ENCODE measurements at places on chromosomes 5 and 9.

DNA sequence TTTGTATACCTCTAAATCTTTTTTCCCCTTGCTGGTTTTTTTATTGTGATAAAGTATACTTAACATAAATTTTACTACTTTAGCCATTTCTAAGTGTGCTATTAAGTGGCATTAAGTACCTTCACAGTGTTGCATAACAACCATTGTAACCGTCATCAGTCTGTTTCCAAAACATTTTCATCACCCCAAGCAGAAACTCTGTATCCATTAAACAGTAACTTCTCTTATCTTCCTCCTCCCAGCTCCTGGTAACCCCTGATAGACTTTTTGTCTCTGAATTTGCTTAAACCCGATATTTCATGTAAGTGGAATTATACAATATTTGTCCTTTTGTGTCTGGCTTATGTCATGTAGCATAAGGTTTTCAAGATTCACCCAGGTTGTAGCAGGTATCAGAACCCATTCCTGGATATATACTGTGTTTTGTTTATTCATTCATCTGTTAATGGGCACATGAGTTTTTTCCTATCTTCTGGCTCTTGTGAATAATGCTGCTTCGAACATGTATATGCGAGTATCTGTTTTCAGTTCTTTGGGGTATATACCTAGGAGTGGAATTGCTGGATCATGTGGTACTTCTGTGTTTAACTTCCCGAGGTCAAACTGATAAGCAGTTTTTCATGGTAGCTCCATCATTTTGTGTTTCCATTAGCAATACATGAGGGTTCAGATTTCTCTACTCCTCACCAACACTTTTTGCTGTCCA is 66.4 kb downstream of the EHMT1 start:
- DNase-seq = no peak

DNA sequence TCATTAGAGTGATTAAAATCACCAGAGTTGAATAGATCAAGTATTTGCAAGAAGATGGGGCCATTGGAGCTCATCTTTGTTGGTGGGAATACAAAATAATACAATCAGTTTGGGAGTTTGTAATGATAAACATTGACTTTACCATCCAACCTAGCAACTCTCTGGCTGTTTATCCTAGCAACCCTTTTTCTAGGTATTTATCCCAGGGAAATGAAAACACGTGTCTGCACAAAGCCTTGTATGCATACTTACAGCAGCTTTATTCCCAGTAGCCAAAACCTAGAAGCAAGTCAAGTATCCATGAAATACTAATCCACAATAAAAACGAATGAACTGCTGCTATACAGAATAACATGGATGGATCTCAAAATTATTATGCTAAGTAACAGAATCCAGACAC is 152.7 kb upstream of the DAB2 start:
- no peak for DNase-seq

- no peak for DNase-seq
These were observed 56.2 kb upstream of the TRAF1 start for GRCh38 chr9:120982836-120983235.

DNA sequence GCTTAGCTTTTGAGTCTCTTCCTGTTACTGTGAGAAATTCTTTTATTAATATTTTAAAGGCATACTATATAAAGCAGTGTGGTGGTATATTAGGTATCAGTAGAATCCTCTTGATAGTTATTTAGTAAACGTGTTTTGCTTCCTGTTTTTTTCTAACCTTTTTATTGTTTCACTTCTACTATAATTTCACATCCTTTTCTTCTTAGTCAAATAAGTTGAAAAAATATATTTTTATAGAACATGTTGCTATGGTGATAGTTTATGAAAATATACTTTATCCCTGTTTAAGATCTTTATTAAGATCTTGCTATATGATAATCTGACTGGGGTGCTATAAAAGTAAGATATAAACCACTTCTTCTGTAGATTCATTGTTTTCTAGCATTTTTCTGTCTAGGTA is 2.1 kb downstream of the POLK start:
- DNase-seq = no peak

- no peak for DNase-seq
These were observed 62.8 kb downstream of the CD180 start for GRCh38 chr5:67133776-67134175.

DNA sequence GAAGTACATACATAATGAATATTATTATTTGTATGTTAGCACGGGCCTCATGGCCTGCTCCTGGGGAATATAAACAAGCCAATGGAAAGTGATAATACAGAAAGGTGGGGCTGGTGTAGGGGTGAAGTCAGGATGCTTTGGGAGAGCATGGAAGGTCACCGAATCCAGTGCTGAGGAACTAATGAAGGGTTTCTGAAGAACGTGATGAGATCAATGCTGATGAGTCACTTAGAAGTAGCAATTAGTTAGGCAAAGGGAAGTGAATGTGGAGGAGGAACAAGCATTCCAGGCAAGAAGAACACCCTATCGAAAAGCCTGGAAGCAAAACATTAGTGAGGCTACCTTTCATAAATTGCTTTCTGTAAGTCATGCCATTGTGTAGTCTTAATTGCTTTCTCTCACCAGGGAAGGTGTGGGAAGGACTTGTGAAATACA is 2.1 kb downstream of the ANXA1 start:
- no peak for DNase-seq

- DNase-seq = no peak
These were observed 8.1 kb upstream of the COL5A1 start for GRCh38 chr9:134633362-134634142.

DNA sequence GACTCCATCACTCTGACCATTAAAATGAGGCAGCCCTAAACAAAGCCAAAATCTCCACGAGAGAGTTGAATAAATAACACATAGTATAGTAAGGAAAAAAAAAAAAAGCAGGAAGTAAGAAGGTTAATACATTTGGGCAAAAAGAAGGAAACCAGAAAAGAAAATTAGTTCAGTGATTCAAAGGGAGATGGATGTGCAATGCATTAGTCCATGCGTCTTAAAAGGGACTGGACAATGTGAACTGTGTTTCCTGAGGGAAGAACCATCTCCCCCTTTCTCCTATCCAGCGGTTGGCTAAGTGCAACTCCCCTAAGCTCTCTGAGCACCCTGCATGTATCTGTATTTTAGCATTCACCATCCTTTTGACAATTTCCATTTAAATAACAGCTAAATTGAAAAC is 1.4 kb downstream of the ANKRA2 start:
- DNase-seq = no peak

DNA sequence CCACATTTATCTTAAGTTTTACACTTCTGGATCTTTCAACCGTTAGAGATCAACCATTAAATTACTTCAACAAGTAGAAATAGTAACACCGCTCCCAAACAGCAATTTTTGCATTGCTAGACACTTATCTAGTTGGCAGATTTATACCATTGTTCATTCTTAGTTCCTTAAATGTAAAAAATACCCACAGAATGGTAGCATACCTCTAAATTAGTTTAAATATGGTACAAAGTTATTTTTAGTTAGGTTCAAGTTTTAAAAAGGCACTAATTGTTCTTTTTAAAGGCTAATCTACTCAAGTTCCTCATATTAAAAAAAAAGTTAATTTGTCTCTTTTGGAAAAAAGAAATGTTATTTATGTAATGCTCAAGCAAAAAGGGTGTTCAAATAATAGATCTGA is 8.1 kb downstream of the PFDN1 start:
- no peak for DNase-seq

DNA sequence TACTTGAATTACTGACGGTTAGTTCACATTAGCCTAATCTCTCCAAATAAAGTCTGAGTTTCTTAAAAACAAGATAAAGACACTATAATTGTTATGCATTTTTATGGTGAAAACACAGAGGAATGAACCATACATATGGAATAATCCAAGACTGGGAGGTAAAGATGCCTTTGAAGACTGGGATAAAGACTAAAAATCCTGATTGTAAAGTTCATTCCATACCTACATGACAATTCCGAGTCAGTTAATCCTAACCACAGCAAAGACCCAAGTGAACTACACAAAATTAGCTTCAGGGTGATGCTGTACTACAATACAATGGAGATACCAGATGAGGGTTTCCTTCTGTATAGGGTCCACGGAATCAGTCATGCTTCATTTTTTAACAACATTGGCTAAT is 6.3 kb downstream of the AP3B1 start:
- DNase-seq = no peak

- no peak for DNase-seq
These were observed 50.4 kb downstream of the POC5 start for GRCh38 chr5:75666801-75667200.

DNA sequence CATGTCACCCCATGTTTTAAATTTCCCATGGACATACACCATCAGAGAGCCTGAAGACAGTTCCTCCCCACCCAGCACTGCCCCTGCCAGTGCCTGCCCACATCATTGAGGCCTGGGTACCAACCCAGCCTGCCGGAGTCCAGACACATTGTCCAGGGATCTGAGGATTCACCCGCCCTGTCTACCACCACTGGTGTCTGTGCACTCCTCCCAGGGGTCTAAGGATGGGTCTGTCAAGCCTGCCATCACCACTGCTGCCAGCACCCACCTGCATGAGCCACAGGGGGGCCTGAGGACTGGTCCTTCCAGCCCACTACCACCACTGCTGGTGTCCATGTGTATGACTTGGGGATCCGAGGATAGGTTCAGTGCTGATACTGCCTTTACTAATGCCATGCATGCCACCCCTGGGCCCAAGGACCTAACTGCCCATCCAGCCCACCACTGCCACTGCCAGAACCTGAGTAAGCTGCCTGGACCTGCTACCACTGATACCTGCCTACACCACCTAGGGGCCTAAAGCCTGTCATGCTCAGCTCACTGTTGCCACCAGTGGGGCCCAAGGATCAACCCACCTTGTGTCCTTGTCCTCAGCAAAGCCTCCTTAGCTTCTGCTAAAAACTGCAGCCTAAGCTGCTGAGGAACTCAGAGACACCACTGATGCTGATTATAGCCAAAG is 137.8 kb downstream of the GIN1 start:
- DNase-seq = no peak

DNA sequence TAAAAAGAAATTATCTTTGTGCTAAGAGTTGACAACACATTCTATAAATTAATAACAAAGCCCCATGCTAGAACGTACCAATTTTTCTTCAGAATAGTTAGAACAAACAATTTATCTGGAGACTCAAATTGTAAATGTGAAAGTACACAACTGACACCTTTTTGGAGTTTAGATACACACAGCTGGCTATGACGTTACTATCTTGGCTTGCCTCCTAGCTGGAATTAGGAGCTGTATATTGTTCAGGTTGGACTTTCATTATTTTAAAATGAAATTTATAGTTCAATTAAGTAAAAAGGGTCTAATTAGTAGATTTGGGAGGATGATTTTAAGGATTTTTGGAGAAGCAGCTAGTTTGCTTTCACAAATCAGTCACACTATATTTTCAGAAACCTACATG is 393.9 kb upstream of the RIOK2 start:
- DNase-seq = no peak
